Inflammatory macrophage (primary cell): ENCODE measurements at places on chromosomes 11 and 22.

- DNase-seq, result no peak
Observed at GRCh38 chr11:66492161-66492865, 12.1 kb downstream of the DPP3 start.

DNA sequence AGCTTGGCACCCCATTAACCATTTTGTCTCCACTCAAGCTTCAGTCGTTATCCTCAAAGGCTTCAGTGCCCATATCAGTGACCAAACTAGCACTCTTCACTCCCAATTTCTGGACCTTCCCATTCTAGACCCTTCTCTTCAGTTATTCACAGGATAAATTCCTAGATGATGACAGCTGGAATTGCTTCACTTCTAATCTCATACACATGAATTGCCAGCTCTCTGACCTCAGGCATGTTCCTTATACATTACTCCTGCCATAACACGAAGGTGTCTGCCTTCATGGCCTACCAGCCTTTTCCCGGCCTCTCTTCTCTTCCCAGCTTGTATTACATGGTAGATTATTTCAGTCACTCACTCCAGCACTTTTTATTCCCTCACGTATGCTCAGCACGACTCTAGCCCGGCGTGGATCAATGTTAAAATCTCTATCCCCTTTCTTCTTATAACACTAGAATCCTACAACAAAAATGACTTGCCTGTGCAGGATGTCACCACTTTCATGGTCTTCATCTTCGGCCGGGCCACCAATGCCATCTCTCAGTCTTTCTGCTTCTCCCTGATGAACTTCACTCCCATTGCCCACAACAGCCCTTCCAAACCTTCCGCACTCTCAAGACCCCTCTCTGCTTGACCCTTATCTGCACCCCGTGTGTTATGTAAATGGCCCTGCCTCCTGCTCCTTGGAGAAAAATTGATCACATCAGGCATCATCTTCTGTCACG is 36.9 kb downstream of the EIF3F start:
- DNase-seq, result no peak

GRCh38 chr11:74138572-74138971 is 32.2 kb downstream of the C2CD3 start:
- no peak for DNase-seq

- no peak for DNase-seq
Observed at GRCh38 chr11:130908770-130909625, 7.3 kb downstream of the SNX19 start.

DNA sequence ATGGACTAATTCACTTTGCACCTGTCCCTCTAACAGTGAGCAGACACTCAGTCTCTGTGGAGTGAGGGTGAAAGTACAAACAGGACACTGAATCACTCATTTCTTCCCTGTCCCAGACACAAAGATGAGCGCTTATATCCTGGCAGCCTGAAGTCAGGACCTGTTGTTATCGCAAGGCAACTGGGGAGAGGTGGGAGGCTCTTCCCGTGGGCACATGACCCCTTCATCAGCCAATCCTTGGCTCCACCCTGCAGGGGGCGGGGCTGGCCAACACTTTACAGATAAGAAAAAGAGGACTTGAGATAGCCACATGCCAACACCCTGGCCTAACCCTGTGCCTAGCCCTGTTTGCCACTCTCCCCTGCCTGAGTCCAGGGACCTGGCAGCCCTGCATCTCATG is 29.5 kb upstream of the TESMIN start:
- DNase-seq, result peak; percentile 8

DNA sequence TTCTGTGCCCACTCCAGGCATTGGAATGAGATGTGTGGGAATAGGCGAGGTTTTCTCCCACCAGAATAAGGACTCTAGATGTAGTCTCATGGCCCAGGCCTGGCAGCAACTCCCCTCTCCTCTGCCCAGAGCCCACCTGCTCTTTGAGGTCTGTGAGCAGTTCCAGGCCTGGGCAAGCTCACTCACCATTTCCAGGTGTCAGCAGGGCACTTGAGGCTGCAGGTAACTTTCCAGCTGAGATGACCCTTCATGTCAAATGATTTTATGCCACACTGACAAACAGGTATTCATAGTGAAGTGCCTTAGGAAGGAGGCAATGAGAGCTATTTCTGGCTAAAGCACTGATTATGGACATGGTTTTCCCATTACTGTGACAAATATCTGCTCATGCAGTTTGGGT is 123.3 kb upstream of the CCDC90B start:
- no peak for DNase-seq

DNA sequence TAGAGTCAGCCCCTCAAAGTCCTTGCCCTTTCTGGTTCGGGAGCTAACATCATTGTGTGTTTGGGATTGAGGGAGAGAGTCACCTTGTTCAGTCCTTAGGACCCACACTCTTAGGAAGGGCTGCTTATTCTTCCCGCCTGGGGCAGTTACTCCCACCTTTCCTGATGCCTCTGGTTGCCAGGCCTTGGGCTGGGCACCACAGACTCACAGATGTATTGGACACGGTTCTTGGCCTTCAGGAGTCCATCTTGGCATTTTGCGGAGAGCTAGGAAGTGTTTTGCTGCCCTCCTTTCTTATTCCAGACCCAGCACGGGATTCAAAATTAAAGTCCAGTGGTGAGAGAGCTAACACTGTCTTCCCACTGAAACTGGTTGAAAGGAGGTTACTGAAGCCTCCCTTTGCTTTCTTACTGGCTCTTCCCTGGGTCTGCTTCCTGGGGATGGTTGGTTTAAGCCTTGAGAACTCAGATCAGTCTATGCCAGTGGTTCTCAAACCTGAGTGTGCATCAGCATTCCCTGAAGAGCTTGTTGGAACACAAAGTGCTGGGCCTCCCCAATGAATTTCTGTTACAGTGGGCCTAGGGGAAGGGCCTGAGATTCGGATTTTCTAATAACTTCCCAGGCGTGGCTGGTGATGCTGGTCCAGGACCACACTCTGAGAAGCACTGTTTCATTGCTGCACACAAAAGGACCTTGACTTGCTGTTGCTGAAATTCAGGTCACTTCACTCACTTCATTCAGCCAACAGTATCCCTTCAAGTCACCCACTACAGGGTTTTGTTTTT is 1.4 kb downstream of the OSBP2 start:
- DNase-seq, result no peak

DNA sequence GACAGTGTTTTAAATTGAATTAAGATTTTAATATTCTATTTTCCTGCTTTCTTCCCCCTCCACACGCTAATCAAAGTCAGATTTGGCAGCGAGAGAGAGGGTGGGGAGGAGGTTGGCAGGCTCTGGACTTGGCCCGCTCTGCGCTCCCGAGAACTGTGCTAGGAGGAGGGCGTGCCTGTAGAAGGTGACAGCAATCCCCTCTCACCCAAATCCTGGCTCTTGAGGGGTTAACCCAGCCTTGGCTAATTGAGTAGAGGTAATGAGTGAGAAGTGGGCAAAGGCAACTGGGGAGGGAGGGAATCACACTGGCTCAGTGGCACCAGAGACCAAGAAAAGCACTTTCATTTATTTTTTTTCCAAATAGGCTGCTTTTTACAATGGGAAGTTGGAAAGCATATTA is 42.2 kb downstream of the BUD13 start:
- DNase-seq, result no peak

- peak; percentile 7 for DNase-seq
Observed at GRCh38 chr11:71240865-71241691, 11.3 kb downstream of the SHANK2 start.

- DNase-seq, result no peak
Observed at GRCh38 chr11:1937616-1938342, 9.4 kb upstream of the MRPL23 start.

GRCh38 chr11:130022799-130023198 is 20.2 kb upstream of the PRDM10 start:
- no peak for DNase-seq

DNA sequence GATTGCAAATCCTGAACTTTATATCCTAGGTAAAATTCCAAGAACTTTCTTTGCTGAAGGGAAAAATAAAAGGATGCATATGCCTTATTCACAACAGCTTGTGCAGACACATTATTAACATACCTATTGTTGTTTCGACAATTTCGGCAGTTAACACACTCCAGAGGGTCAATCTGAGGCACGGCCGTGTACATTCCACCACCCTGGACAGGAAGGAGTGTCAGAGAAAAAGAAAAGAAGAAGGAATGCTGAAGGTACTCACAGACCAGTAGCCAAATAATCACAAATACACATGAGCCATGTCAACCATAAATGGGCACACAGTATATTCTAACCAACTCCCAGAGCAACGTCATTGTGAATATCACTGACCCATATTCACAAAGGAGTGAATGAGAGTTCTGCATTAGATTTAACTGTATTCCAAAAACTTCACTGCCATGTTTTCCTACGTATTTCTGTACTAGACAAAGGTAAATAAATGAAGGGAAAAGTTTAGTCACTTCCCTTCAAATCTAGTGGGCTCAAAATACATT is 32.4 kb downstream of the VSIG10L2 start:
- no peak for DNase-seq

DNA sequence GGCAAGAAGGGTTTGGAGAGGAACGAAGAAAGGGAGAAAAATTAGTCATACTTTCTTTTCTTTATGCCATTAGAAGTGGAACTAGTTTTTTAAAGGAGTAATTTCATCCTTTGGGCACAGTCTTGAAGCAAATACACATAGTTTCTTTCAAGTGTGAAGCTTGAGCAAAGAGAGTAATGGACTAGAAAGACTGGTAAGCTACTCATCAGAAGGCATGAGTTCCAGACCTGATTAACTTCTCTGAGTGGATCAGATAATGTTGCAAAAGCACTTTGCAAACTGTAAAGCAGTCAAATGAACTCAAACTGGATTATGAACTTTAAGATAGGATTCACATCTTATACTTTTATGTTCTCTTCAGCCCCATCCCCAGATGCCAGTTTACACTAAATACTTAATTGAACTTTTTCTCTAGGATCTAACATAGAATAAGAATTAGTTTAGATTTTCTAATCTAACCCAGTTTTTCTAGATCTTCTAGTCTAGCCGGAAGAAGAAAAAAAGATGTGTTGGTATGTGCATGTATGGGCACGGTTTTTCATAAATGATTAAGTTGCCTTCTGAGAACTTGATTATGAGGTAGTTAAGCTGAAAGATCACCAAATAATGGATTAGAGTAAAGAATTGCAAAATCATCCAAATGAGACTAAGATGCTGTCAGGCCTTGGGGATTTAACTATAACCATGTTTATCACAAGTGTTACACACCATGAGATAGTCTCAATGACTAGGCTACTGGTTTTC is 2.5 kb downstream of the DDIAS start:
- DNase-seq, result no peak

GRCh38 chr22:37229805-37230672 is 14.0 kb downstream of the RAC2 start:
- peak; percentile 76 for DNase-seq

GRCh38 chr22:36806835-36807234 is 10.0 kb downstream of the PVALB start:
- DNase-seq, result peak; percentile 75

- no peak for DNase-seq
Observed at GRCh38 chr11:85725510-85726258, 39.7 kb upstream of the CCDC89 start.

DNA sequence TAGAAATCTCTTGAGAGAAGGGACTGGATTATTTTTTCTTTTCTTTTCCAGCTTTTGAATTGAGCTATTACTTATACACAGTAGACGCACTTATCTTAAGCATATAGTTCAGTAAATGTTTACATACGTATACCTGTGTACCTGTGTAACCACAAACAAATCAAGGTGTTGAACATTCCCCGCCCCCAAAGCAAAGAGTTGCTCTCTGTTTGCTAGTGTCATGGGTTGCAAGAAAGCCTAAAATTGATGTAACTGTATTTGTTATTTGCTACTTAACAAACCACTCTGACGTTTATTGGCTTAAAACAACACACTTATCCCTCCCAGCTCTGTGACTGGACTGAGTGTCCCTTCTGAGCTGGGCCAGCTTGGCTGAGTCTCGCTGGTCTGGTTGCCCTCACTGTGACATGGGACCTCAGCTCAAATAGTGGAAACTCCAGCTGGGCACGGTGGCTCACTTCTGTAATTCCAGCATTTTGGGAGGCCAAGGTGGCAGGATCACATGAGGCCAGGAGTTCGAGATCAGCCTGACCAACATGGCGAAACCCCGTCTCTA is 25.4 kb upstream of the CABP2 start:
- DNase-seq, result no peak

DNA sequence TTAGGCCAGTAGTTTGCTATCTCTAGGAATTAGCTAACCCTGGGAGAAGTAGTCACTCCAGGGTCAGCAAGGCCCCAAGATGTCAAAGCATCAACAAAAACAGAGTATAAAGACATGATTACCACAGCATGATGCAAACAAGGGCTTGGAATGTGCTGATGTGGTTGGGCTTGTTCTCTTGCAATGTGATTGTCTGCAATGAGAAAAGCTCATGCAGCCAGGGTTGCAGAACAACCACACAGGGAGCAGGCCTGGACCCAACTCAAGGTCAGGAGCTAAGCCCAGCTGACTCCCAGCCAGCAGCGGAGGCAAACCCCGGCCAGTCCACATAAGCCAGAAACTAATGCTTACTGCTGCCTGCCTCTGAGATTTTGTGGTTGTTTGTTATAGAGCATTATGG is 132.4 kb upstream of the ZC3H12C start:
- DNase-seq, result no peak

- DNase-seq, result no peak
Observed at GRCh38 chr22:27749597-27750225, 51.8 kb downstream of the MN1 start.

DNA sequence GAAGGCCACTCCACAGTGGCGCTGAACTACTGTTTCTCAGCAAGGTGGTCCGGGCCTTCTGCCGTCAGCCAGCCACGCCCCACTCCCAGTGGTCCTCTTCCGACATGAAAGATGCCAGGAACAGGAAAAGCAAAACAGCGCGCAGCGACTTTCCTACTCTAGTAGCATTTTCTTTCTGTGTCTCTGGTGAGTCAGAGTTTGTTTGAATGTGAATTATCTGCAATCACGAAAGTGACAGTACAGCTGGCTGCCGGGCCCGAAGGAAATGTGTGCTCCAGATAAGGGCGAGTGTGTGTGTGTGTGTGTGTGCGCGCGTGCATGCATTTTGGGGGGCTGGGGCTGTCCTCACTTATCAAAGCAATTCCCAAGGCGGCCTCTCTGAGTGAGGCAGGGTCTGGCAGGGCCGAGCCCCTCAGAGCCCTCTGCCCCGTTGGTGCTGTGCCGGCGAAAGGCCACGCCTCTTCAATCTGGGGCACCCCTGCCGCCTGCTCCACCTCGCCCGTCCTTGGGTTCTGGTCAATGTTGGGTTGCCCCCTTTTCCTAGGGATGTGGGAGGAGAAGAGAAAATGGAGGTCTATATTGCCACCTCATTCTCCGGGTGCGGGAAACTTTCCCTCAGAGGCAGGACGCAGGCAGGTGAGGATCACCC is 288.5 kb downstream of the KIRREL3 start:
- no peak for DNase-seq

DNA sequence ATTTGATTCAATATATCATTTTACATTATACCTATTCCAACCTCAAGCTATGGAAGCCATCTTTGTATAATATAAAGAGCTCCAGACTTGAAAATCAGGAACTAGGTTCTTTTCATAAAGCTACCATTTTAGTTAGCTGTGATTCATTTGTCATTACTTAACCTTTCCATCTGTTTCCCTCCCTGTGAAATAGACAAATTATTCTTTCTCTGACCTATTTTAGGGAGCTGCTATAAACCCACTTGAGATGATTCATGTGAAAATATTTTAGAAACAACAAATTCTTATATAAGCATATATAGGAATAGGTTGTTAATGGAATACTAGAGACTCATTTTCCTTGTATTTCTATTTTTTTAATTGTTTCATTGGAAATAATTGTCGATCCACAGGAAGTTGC is 1012.1 kb downstream of the OPCML start:
- DNase-seq, result no peak
